ENCODE measurements at places on chromosomes 7 and 10.
A peak's percentile ranks its signal among the peaks of the same experiment; 100 is the strongest.

DNA sequence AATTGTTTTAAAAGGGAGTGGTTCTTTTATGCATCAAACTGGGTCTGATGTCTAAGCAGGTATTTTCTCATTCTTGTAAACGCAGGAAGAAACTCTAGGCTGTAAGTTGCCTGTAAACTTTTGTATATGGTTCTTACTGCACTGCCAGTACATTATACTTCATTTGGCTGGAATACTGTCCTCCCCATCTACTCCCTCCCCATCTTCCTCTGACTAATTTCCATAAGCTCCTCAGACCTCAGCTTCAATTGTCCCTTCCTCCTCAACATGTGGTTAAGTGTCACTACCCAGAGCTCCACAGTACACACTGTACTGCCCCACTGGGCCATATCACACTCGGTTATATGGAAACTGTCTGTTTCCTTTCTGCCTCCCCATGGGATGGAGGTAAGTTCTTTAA, 161.4 kb upstream of the MDFIC start:
- no peak for DNase-seq

DNA sequence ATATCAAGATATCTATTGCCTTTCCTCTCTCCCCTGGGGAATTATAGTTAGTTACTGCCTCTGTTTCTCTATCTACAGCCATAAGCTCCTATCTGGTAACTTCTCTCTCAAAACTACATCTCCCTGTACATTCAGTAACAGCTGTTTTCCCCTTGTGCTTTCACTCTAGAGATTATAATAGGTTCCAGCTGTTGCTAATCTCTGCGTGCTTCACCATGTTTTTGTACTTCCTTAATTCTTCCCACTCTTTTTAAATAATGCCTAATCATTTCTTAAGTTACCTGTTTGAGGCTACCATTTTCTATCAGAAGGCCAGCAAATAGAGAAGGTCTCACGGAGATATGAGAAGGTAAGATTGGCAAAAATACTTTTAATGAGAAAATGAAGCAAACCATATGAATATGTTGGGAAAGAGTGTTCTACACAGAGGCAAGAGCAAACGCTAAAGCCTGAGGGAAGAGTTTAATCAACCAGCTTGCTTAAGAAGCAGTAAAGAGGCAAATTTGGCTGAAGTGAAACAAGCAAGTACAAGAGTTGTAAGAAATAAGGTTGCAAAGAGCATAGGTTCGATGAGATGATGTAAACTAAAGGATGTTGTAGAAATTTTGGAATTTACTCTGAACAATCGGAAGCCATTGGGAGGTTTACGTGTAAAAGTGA, 101.9 kb upstream of the HGF start:
- no peak for DNase-seq

DNA sequence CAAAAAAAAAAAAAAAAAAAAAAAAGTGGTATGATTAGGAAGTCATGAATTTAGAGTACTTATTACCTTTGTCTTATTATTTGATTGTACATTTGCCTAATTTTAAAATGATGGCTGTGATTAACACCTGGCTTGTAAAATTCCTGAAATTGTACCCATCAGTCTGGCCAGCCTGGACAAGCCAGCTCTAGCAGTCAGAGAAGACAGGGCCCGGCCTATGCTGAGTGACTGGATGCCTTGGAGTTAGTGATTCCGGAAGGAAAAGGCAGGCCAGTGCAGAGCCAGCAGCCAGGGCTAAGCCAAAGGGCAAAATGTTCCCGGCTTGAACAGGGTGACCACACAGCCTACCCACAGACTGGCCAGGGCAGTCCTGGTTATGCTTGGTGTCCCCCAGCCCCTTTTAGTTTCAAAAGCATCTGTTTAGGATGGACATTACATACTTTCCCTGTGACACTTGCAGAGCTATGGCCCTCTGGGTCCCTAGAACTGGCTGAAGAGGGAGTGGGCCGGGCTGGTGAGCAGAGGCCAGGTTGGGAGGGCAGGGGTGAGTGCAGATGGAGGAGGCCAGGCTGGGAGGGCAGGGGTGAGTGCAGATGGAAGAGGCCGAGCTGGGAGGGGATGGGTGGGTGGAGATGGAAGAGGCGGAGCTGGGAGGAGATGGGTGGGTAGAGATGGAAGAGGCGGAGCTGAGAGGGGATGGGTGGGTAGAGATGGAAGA, 61.7 kb downstream of the PROSER2 start:
- no peak for DNase-seq

GRCh38 chr7:147999962-148000361, 590.6 kb upstream of the C7orf33 start:
- DNase-seq = no peak

- DNase-seq = no peak
Measured at GRCh38 chr10:133159611-133159949, 439 bp upstream of the KNDC1 start.

DNA sequence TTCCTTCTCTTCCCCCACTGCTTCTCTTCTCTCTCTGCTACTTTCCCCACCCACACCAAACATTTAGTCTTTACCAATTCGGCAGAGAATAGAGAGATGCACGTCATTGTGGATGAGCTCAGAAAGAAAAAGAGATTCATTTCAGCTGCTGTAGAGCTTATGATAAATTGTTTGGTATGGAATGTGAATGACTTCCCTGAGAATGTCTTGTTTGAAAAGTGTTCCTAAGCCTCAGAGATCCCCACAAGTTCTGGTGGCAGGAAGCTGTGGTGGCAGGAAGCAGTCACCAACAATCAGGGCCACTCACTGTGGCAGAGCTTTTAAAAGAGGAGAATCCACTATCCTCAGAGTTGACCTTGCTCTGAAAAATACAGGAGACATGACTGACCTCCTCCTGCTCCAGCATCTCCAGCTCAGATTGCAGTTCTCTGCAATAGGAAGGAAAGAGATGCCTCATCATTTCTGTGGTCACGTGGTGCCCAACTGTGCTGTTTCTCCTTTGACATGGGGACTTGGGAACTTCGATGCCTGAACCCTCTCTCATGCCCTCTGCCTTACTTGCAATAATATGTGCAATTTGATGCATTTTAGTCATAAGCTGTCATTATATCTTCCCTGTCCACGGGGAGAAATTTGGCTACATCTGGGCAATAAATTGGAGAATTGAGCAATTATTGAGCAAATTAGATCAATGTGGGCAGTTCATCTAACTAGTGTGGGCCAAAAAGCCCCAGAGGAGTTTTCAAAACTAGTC, 76.5 kb downstream of the BMPER start:
- DNase-seq = no peak

GRCh38 chr7:148773334-148773733, 74.6 kb downstream of the CUL1 start:
- DNase-seq = no peak

DNA sequence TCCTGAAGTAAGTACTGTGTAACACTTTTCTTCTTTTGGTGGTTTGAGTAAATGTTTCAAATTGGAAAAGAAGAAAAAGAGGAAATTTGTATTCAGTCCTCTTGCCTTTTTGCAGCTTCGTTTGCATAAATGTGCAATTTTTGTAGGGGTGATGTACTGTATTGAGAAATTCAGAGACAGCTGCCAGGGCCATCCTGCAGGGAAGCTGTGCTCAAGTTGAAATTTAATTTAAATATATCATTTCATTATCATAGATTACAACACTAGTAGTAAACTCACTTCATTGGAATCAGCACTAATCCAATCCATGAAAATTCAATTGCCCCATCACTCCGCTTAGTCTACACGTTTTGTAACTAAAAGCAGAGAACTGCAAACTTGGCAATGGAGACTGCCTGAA, 415.4 kb downstream of the DNAJB9 start:
- no peak for DNase-seq

DNA sequence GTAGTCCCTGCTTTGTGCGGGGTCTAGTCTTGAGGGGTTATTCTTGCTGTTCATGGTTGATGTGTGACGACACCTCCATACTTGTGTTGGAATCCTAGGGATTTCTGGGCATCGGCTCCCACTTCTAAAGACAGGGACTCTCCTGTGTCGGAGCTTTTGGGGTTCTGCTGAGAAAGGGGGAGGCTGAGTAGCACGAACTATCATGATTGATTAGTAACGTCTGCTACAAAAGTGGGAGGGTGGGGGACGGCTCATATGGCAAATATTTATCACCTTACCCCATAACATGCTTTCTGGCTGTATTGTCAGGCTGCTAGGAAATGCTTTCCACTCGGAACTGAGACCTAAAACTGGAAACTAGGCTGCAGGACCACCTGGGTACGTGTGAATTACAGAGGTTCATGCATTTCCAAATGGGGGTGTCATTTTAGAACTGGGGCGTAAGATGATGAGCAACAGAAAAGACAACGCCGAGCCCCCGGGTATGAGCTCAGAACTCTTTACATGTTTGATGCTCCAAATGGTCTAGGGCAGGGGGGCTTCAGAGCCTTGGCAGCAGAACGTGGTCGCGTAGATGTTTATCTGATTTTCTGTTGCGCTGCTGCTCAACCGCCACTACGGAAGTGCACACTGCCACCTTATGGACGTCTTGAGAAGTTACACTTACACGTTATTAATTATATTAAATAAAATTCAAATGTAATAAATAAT, 15.1 kb upstream of the NME8 start:
- peak; percentile 67 for DNase-seq

- DNase-seq = peak; percentile 17
Measured at GRCh38 chr7:37683246-37684120, at the start of gene GPR141. GPR141 (plus strand) TSS chr7:37683766; CDS start chr7:37740394, 56,628 bp downstream.

GRCh38 chr10:29482591-29483431, 152.0 kb downstream of the SVIL start:
- DNase-seq = peak; percentile 20

DNA sequence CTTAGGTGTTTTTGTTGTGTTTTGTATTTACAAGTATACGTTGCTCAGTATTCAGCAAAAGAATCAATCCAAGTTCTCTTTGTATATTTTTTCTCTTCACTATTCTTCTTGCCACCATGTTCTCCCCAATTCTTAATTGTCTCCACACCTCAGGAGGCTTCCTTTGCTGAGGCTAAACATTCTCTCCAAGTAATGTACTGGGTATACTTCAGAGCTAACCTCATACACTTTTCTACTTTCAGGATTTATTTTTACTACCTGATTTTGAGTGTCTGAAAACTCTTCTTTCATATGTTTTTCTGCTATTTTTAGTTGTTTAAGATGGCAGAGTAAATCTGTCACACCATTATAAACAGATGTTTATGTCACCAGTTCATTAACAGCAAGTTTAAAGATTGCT, 354.8 kb upstream of the KCND2 start:
- DNase-seq = no peak

- DNase-seq = peak; percentile 55
Measured at GRCh38 chr7:66894463-66895080, 26.5 kb upstream of the TMEM248 start.

GRCh38 chr7:73659983-73660382, 7.6 kb upstream of the VPS37D start:
- DNase-seq = no peak

GRCh38 chr7:130930681-130931080, 196.7 kb upstream of the KLF14 start:
- DNase-seq = no peak

- DNase-seq = no peak
Measured at GRCh38 chr7:25388681-25389080, 160.4 kb upstream of the NPVF start.

DNA sequence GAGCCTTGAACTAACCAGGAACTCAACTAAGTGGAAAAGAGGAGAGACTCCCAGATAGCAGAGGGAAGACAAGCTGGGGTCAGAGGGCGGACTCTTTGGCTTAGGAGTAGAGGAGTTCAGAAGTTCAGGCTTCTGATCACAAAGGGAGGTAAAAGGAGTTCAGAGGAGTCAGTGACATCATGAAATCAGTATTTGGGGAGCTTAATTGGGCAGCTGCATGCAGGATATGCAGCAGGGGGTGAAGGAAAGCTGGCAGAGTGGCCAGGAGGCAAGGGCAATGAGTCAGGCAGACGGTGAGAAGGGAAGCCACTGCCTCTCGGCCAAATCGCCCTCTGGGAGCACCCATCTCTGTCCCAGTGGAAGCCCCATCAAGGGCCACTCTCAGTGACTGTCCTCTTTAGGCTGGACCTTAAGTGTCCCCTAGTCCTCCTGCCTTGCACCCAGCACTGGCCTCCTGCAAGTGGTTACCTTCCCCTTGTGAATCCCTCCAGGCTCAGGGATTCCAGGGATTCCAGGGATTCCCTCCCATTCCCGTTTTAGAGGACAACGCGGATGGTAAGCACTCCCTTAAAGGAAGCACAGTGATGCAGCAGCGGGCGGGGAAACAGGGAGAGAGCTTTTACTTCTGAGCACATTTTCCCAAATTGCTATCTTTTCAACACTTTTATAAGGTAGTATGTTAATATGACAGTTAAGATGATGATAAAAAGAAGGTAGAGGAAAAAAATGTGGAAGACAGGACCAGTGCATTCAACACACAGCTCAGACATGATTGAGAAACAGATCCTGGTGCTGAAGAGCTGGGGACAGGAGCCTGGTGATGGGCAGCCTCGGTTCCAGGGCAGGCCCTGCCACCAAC, 72.6 kb downstream of the KCNMA1 start:
- peak; percentile 81 for DNase-seq

- no peak for DNase-seq
Measured at GRCh38 chr7:157736341-157736740, 399.5 kb downstream of the DNAJB6 start.

- no peak for DNase-seq
Measured at GRCh38 chr10:76778914-76779795, 858.5 kb downstream of the KCNMA1 start.

DNA sequence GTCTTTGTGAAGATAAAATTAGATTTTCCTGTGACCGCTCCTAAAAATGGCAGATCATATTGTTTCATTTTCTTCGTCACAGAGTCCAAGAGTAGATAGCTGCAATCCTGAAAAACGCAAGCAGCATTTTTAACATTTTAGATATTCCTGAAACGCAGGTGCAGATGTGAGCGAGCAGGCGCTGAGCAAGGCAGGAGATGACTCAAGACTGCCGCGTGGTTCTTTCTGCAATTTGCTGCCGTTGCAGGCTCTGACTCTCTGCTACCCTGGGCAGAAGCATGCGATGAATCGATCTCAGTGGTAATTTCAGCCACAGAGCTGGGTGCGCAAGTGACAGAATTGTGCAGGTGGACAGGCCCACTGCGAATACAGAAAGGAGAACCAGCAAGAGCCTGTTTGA, 331.9 kb downstream of the ACTR3B start:
- no peak for DNase-seq

- DNase-seq = no peak
Measured at GRCh38 chr7:26928703-26929347, 64.4 kb upstream of the SKAP2 start.

DNA sequence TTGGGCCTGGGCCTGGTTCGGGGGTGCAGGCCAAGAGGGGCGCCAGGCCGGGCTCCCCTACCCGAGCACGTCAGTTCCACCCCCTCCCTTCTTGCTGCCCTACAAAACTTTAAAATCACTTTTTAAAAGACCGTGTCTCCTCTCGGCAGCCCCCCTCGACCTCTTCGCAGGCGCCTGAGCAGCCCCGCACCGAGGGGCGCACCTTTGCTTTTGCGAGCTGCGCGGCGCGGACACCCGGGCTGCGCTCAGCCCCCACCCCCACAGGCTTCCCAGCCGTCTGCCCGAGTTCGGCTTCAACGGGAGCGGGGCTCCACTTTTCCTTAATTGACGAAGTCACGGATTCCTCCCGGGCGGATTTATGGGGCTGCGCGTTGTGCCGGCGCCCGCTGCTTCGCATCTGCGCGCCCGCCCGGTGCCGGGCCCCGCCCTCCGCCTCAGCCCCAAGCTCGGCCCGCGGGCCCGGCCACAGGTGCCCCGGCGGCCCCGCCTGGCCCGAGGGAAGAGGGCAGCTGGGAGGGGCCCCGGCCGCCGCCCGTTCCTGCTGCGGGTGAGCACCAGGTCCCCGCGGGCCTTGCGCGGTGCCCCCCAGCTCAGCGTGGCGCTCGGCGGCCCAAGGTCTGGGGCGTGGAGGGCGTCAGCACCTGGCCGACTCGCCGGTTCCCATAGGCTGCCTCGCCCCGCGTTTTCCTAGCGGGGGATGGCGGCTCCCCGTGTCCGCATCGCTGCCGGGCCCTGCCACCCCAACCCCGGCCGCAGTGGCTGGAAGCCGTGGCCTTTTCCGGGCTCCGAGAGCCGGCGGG, 10.8 kb upstream of the MNX1 start:
- DNase-seq = no peak

Measured in ACHN (cell line).